Esophagus muscularis mucosa (tissue), 4 donors: ENCODE measurements at places on chromosomes 12 and 14. TPM values are rescaled to one million over a fixed set of nuclear protein-coding genes. Genes with fewer than 3 reads are reported as not detected.

DNA sequence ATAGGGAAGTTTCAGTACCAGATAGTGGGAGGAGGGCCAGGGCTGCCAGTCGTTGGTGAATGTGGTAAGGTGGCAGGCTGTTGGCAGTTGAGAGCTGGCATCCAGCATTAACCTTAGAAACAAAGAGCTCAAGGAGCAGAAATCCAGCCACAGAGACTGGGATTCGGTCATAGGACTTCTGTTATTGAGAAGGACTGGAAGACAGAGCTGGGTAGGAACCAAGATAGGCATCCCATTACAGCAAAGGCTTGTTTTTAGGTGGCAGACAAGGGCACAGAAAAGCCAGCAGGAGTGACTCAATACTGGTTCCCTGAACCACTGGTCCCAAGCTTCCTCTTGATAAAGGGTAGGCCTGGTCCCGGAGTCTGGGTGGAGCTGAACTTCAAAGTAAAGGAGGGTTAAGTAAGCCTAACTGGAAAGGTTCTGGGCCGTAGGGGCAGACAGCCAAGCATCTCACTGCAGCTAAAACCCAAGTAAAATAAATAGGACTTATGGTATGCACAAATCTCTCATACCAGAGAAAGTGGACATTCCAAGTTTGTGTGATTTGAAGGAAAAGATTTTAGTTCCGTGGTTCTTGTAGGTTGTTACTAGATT lies 147.9 kb downstream of the ETV6 start:
- DNase-seq = no peak
- peaks cover 54% of the 10 kb centered on the region for H3K4me1 ChIP-seq
- no peaks in the 10 kb centered on the region for H3K27me3 ChIP-seq
- H3K27ac ChIP-seq = peak overlapping the region; percentile 94
- no peaks in the 10 kb centered on the region for H3K36me3 ChIP-seq

DNA sequence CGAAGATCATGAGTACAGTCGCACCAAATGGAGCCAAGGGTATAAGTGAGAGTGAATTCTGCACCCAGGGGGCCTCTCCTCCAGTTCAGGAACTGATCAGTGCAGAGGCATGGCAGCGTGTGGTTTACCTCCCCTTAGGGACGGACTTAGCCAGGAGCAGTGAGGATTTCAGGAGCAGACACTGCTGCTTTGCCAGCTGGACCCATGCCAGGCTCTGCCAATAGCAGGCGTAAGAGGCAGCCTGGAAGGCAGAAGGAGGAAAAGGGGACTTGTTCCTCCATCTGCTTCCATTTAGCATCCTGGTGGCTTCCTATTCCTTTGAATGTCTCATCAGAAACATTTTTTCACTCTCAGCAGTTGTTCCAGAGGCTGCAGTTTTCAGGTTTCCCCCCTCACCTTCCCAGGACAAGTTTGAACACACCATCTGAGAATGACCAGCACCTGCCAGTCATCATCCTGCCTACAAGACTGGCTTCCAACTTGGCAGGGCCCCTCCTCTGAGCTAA lies 137.0 kb upstream of the LMNTD1 start:
- H3K4me3 ChIP-seq = no peak overlapping the region
- H3K36me3 ChIP-seq = no peaks in the 10 kb centered on the region
- H3K4me1 ChIP-seq = no peaks in the 10 kb centered on the region

- H3K27me3 ChIP-seq = no peaks in the 10 kb centered on the region
- H3K4me1 ChIP-seq = no peaks in the 10 kb centered on the region
- no peaks in the 10 kb centered on the region for H3K36me3 ChIP-seq
- DNase-seq = no peak
Measured at GRCh38 chr12:103313894-103314293, 181.9 kb downstream of the C12orf42 start.

GRCh38 chr12:7555752-7556151 lies 52.2 kb upstream of the CD163 start:
- H3K36me3 ChIP-seq = no peaks in the 10 kb centered on the region
- H3K4me1 ChIP-seq = no peaks in the 10 kb centered on the region
- no peak for DNase-seq
- H3K27ac ChIP-seq = peak overlapping the region; percentile 60
- H3K27me3 ChIP-seq = no peaks in the 10 kb centered on the region

GRCh38 chr14:66680216-66680615 lies 172.3 kb downstream of the GPHN start:
- H3K4me1 ChIP-seq = no peaks in the 10 kb centered on the region
- no peaks in the 10 kb centered on the region for H3K36me3 ChIP-seq
- no peaks in the 10 kb centered on the region for H3K27me3 ChIP-seq
- no peak overlapping the region for H3K27ac ChIP-seq
- no peak for DNase-seq
- H3K4me3 ChIP-seq = no peak overlapping the region

DNA sequence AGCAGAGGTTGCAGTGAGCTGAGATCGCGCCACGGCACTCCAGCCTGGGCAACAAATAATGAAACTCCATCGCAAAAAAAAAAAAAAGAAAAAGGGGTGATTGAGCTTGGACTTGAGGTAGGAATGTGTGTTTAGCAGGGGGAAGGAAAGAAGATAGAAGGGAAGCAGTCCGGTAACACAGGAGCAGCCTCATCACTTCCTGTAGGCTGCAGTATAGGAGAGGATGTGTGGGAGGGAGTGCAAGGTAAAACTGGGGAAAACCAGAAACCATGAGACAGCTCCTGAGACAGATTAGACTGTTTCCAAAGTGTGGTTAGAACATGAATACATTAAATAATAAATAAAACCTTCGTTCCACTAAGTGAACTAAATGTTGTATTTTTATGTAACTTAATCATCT lies 49.2 kb downstream of the FGD4 start:
- H3K36me3 ChIP-seq = no peaks in the 10 kb centered on the region
- no peak overlapping the region for H3K4me3 ChIP-seq
- no peak overlapping the region for H3K27ac ChIP-seq
- no peak for DNase-seq
- peaks cover 24% of the 10 kb centered on the region for H3K4me1 ChIP-seq

GRCh38 chr12:116259800-116260577 lies 17.5 kb downstream of the MED13L start:
- H3K36me3 ChIP-seq = no peaks in the 10 kb centered on the region
- no peak for DNase-seq
- no peak overlapping the region for H3K4me3 ChIP-seq
- H3K27ac ChIP-seq = no peak overlapping the region
- peaks cover 36% of the 10 kb centered on the region for H3K4me1 ChIP-seq

DNA sequence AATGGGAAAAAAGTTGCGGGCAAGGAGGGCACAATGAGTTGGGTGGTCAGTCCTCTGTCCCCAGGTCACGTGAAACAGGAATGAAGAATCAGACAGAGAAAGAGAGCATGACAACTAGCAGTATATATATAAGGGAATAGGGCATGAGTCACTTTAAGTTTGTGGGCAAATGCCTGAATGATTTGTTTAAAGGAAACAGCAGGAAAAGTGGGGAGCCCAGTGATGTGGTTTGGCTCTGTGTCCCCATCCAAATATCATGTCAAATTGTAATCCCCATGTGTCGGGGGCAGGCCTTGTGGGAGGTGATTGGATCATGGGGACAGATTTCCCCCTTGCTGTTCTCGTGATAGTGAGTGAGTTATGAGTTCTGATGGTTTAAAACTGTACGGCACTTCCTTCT lies 195.3 kb upstream of the IGF1 start:
- H3K27me3 ChIP-seq = no peaks in the 10 kb centered on the region
- H3K4me1 ChIP-seq = no peaks in the 10 kb centered on the region
- no peaks in the 10 kb centered on the region for H3K36me3 ChIP-seq
- H3K4me3 ChIP-seq = no peak overlapping the region
- no peak overlapping the region for H3K27ac ChIP-seq

The GLTP gene
- 37.0 TPM for total RNA-seq

- no peak for DNase-seq
- no peak overlapping the region for H3K4me3 ChIP-seq
- no peaks in the 10 kb centered on the region for H3K36me3 ChIP-seq
- H3K4me1 ChIP-seq = peaks cover 54% of the 10 kb centered on the region
Measured at GRCh38 chr14:101812071-101812470, 50.6 kb downstream of the PPP2R5C start.

DNA sequence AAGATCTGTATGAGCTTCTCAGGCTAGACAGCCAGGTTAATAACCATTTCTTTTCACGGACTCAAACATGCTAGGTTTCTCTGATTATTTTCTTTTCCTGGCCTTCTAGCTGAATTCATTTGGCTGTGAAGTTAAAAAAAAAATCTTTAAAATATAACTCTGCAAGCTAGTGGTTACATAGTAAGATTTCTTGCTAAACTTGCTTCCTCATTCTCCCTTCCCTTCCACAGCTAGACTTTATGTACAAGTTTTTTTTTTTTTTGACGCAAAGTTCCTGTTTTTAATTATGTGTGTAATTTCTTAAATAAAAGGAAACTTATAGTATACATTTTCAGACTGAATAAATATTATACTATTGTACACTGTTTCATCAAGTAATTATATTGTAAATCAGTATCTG lies 145.4 kb downstream of the TMTC2 start:
- no peak for DNase-seq
- no peak overlapping the region for H3K27ac ChIP-seq
- peaks cover 5% of the 10 kb centered on the region for H3K4me1 ChIP-seq
- H3K27me3 ChIP-seq = no peaks in the 10 kb centered on the region
- H3K4me3 ChIP-seq = no peak overlapping the region
- no peaks in the 10 kb centered on the region for H3K36me3 ChIP-seq

The NDUFA9 gene
- total RNA-seq = 34.0 TPM
